ENCODE measurements at places on chromosomes 11 and 22.
A peak's percentile ranks its signal among the peaks of the same experiment; 100 is the strongest.

DNA sequence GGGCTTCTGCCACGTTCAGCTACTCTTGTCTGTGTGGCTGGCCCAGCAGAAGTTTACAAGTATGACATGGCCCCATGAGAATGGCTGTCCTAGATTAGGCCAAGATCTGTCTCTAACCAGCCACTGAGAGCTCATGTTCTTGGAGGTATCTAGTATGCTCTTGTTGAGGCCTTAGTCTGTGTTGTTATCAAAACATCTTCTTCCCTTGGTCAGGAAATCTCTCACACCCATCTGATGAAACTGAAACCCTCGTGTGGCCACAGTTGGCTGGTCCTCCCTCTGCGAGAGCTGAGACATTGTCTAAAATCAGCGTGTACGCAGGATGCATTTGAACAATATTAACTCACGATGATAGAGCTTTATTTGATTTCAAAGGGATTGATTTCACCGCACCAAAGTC is 109.0 kb upstream of the NNMT start:
- no peak for DNase-seq

DNA sequence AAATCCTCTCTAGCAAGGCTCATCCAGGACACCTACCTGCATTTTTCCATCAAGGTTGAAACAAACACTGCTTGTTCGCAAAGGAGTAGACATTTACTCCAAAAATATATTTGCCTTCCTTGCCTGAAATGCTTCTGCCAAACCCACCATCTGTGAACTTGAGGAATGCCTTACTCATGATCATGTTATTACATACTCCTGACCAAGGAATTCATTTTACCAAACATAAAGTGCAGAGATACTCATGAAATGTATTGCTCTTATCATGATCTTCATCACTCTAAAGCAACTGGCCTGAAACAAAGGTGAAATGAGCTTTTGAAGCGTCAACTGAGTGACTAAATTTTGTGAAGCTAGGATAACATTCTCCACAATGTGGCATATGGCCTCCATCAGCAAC is 243.1 kb upstream of the CCDC179 start:
- no peak for DNase-seq

DNA sequence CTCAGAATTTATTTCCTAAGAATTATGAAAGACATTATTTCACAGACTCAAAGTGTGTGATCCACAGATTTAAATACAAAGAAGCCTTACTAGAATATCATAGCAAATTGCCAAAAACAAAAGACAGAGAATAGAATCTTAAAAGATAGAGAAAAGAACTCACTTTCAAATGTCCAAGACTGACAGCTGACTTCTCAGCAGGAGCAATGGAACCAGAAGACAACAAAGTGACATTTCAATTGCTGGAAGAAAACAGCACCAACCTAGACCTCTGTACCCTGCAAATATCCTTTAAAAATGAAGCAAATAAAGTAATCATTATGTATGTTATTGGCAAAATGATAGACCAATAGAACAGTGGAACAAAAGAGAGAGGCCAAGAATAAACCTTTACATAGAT is 109.2 kb downstream of the TTC17 start:
- no peak for DNase-seq

GRCh38 chr11:117345039-117345438 is 17.4 kb downstream of the CEP164 start:
- DNase-seq, result no peak

DNA sequence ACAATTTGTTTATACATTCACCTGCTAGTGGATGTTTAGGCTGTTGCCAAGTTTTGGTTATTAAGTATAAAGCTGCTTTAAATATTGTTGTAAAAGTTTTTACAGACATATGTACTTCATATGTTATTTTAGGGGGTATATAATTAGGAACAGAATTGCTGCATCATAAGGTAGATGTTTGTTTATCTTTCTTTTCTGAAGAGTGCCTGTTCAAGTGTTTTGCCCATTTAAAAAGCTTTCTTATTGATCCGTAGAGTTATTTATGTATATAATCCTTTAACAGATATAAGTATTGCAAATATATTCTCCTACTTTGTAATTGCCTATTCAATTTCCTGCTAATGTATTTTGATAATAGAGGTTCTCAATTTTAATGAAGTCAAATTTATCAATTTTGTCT is 11.3 kb upstream of the CCDC81 start:
- DNase-seq, result no peak

GRCh38 chr11:97332271-97332670 is 942.5 kb downstream of the JRKL start:
- DNase-seq, result no peak

GRCh38 chr11:129184581-129184980 is 7.5 kb downstream of the ARHGAP32 start:
- DNase-seq, result no peak

DNA sequence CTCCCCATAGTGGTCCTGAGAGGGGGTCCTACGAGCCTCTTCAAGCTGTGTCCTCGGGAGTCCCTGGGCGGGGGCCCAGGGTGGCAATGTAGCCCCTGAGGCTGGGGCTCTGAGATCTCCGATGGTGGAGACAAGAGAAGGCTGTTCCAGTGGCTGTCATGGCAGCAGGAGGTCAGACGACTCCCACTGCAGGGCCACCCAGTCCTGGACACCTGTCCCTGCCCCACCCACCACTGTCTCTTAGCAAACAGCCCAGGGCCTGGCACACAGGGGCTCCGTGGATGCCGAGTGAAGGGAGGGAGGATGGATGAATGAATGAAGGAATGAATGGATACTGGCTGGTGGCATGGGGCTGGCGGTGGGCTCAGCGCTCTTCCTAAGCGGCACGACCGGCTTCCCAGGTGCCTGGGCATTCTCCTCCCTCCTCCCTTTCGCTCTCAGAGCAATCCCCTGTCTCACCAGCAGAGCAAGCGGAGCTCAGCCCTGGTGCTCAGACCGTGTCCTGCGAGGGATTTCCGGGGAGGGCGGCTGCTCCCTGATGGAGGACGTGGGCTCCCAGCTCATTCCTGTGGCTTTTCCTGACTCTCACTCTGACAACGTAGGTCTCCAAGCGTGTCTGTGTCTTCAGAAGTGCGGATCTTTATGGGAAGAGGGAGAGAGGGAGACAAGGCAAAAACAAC is 1272.6 kb downstream of the BRD1 start:
- DNase-seq, result no peak

GRCh38 chr11:44379141-44380008 is 69.4 kb upstream of the ALX4 start:
- no peak for DNase-seq

DNA sequence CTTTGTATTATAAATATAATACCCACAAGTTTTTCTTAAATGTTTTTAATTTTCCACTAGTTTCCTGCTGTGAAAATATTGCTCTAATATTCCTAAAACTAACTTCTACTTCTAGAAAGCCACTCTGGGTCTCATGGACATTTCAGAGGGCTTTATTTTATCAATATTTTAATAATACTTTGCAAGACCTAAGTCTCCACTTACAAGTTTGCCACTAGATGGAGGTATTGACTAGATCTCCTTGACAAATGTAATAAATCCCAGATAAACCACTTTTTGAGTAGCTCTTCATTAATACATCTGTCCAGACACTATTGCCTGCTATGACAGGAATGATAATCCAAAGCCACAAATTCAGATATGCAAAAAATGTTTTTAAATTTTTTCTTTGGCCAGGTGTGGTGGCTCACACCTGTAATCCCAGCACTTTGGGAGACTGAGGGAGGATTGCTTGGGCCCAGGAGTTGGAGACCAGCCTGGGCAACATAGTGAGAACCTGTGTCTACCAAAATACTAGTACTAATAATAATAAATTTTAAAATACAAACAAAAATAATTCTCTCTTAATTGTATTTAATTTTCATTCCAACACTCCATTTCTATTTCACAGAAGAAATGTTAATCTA is 3.5 kb upstream of the ACAT1 start:
- DNase-seq, result no peak

GRCh38 chr22:44891293-44891747 is 118.5 kb downstream of the PHF21B start:
- DNase-seq, result peak; percentile 30

- no peak for DNase-seq
These were observed 477.1 kb downstream of the BRD1 start for GRCh38 chr22:49350441-49351121.

DNA sequence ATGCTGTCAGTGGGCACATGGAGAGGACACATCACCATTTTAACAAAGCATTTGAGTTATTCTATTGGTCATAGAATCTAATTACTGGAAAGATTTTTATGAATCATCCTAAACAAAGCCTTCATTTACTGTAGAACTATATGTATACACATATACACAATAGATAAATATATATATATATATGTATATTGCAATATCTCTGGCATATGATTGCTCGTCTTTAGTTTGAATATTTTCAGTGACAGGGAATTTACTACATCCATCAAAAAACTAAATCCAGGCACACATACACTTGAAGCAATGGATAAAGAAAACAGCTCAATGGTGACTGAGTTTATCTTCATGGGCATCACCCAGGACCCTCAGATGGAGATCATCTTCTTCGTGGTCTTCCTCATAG is at the start of gene OR5AR1:
OR5AR1 (plus strand) TSS at position 301 of the 400 bp plus-strand sequence; CDS start at position 301, 0 bp downstream.
- DNase-seq, result no peak

GRCh38 chr11:61339490-61339878 is 6.5 kb downstream of the TKFC start:
- no peak for DNase-seq

DNA sequence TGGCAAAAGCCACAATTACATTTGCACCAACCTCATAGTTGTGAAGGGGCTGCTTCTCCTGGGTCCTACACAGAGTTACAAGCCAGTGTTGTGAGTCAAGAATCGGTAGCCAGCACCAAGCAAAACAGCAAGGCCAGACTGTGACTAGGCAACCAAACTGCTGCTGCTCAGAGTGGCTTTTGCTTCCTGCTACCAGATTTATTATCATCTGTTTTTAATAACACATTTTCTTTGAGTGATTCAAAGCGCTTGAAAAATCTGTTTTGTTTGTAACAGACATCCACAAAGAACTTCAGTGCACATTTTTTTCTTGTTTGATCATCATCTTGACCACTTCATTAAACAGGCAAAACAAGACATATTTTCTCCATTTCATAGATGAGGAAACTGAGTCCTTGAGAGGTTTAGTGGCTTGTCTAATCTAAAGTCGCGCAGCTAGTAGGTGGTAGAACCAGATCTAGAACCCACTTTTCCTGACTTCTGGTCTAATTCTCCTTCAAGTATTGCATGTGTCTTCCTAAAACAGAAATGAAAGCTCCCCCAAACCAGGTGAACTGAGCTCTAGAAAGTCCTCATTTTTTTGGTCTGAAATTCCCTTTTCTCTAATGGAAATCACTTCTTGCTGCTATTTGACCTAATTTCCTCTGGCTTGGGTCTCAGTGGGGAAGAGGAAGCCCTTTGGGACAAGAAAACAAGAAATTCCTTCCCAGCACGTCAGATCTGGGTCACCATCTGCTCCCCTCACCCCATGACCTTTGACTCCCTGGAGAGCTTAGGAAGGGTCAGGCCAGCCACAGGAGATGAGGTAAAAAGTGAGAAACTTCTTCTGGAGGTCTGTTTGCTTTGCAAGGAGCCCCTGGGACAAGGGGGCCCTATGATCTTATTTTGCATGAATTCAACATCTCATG is 39.9 kb downstream of the CWC15 start:
- DNase-seq, result peak; percentile 53

All from right forelimb (tissue), 1 donor.